ENCODE measurements at places on chromosomes 3 and 15.
A peak's percentile ranks its signal among the peaks of the same experiment; 100 is the strongest.

GRCh38 chr3:14457999-14458398, 55.6 kb downstream of the SLC6A6 start:
- DNase-seq = no peak

DNA sequence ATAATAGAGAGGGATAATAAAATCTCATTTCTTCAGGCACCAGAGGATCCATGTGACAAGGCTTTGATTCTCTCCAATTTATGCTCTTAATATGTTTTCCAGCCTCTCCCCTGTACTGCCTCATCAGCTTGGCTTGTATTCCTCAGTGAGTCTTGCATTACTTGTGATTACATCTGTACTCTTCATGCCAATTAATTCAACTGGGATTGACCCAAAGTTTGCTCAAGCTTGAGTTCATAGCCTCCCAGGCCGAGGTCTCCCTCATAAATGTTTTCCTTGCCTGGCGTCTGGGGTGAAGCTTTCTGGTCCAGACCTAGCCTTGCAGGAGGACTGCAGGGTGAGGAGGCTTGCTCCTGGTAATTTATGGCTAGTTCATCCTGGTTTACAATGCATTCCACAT, 146.9 kb downstream of the CHST2 start:
- no peak for DNase-seq

- DNase-seq = no peak
Observed at GRCh38 chr3:99188936-99189335, 287.4 kb upstream of the DCBLD2 start.

- no peak for DNase-seq
Observed at GRCh38 chr15:27324886-27325615, 354.1 kb downstream of the GABRG3 start.

GRCh38 chr15:73630921-73631362, 2.2 kb downstream of the NPTN start:
- no peak for DNase-seq

DNA sequence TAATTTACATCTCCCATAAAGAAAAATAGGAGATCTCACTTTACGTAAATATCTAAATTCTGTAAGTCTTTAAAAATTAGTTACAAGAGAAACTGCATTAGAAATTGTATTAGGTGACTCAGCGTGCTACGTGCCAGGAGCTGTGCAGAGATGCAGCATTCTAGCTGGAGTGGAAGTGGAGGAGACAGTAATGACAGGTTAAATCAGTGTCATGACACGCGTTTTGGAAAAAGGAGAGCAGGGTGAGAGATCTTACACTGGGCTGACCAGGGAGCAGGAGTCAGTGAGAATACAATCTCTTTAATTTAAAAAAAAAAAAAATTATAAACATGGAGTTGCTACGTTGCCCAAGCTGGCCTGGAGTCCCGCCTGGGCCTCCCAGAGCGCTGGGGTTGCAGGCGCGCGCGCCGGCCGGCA, 635 bp downstream of the TUBGCP5 start:
- DNase-seq = no peak

DNA sequence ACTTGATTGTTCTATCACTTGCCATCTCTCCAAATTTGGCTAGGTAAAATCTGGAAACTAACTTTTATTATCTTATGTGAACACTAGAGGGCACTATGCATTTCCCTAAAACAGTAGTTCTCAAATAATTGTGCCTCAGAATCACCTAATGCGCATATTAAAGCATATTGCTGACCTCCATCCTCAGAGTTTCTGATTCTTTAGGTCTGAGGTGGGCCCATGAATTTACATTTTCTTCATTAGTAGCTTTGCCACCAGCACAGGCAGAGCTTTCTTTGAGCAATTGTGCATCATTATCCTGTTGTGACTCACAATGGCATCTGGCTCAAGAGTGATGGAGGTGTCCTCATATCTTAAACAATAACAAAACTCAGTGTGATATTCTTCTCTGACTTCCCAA, 17.5 kb upstream of the BCHE start:
- no peak for DNase-seq

- no peak for DNase-seq
Observed at GRCh38 chr3:191391861-191392808, 61.8 kb upstream of the UTS2B start.

GRCh38 chr15:75104804-75105557, 81.6 kb downstream of the PPCDC start:
- peak; percentile 84 for DNase-seq

DNA sequence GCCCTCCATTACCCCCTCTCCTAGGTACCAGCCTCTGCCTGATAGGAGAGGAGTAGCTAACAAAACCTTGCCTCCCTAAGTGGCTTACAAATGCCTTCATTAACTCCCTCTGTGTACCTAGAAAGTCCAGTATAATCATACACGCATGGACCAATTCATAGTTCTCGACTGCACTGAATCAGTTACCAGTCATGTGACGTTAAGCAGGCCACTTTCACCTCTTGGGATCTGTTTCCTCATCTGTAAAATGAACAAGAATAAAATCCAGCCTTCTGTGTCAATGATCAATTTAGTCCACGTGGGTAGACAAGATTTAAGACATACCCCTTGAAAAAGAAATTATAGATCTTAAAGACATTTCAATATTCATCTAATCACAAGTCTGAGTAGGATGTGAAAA, 72.2 kb downstream of the TRIM69 start:
- no peak for DNase-seq

DNA sequence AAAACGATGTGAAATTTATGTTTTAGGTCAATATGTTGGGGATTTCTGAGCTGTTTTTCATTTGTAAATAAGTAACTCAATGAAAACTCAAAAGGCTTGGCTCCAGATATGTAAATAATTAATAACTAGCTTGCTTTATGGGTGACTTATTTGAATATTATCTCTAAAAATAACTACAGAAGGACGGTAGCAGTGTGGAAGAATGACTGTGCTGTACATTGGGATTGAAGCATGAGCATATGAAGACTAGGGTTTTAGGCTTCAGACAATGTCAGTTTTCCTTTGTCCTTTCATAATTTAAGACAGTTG, 343.9 kb downstream of the GRM7 start:
- no peak for DNase-seq

DNA sequence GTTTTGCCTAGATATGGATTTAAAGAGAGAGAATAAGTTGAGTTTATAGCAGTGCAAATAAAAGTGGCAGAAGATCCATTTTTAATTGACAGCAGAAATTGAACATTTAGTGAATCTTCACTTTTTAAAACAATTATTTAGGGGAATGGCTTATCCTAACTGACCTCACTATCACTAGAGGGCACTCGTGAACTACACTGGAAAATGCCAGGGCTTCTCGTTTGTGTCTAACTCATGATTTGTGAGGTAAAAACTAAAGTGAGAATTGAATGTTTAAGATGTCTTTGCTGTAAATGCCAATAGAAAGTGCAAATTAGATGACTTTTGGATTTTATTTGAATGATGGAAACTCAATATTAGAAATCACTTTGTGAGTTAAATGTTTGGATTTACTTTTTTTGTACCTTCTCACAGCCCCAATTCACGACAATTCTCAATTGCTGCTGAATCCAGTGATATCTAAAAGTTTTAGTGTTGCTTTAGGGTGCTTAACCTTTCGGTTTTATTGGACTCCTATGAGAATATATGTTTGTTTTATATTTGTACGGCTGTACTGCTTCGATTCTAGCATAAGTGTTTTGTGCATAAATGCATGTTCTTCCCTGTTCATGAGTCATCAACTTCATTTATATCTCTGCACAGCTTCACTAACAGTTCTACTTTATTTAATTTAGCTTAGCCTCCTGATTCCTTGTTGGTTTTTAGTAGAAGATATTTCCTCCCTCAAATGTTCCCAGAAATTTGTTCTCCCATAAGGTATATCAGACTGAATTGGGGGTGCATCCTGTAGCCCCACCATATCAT, 462.1 kb downstream of the MFSD1 start:
- DNase-seq = no peak

DNA sequence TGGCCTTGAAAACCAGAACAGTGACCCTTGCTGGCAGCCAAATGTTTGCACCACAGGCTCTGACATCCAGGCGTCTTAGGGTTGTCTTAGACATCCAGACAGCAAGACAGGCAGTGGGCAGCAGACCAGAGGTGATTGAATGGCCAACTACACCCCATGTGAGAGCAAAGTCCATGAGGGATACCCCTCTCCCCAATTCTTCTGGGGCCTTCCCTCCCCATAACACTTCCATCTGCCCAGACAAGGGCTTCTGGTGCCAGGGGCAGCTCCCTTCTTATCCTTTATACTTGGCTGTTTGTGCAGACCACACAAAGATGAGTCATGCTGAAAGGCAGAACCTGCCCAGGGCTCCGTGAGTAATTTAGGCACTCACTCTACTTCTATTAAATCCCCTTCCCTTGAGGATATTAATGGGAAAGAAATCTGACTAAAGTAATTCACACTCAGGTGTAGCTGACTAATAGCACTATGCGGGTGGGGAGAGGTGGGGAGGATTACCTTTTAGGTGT, 257.9 kb downstream of the UACA start:
- DNase-seq = peak; percentile 48

- no peak for DNase-seq
Observed at GRCh38 chr3:133836497-133837158, 31.0 kb downstream of the SRPRB start.

DNA sequence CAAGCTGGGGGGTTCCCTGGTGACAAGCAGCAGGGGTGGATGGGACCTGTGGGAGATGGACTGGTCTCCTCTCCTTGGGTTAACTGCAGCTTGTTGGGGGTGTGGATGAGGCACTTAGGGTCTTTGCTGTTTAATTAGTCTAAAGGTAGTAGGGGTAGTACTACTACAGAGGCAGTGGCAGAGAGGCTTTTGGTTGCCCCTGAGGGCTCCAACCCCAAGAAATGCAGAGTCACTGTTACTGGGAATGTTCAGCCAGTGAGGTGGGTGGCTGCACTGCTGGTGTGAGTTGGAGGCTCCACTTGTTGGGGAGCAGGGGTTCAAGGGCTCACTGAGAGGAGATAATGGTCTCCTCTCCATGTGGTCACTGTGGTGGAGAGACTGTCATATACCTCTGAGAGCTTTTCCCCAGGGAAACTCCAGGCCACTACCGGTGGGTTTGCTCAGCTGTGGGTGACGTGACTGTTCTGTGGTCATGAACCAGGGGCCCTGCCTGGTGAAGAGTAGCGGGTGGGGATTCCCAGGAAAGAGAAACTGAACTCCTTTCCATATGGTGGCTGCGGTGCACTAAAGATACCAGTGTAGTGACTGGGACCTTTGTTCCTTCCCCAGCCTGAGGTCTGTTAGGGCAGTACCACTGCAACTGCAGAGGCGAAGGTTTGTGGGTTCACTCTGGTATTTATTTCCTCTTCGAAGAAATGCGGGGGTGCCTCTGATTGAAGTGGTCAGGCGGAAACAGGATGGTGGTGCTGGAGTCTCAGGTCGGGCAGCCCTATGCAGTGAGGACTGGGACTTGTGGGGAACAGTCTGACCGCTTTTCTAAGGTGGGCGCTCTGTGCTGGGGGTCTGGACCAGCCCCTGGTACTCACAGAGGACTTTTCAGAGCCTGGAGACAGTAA, 68.9 kb upstream of the TNFSF10 start:
- peak; percentile 92 for DNase-seq

DNA sequence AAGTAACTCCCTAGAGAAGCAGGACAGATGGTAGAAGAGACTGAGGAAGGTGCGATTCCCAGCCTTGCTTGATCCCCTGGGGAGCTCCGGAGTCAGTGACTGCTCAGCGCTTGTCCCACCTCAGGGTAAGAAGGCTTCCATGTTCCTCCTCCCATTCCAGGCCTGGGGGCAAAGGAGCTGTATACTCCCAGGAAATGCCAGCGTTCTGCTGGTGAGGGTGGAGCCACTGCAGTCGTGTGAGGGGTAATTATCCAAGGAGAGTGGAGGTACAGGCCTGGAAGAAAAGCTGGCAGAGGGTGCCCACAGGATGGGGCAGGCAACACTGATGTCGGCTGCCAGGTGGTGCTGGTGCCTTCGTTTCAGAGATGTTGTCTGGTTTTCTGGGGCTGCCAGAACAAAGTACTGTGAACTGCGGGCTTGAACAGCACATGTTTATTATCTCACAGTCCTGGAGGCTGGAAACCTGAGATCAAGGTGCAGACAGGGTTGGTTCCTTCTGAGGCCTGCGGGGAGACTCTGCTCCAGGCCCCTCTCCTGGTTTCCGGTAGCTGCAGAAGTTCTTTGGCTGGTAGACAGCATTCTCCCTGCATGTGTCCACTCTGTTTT, 12.1 kb upstream of the APBA2 start:
- DNase-seq = no peak

- no peak for DNase-seq
Observed at GRCh38 chr3:185327062-185327461, 35.9 kb upstream of the MAP3K13 start.

DNA sequence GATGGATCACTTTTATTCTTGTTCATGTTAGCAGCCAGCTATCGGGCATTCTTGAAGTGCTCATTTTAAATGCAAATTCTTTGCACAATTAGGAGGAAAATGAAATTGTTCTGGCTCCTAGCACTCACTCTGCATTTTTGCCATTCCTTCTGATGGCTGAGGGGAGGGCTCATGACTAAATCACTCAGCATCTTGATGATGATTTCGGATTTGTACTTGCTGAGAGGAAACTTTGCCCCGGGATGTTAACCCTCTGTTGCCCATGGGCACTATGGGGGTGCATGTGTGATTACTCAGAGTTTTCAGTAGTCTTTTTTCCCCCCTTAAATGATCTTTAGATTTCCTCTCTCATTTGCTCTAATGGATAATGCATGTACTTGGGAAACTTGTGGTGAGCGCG, 299.6 kb upstream of the C2CD4B start:
- DNase-seq = no peak

- DNase-seq = no peak
Observed at GRCh38 chr3:20576228-20576627, 390.2 kb upstream of the SGO1 start.

- no peak for DNase-seq
Observed at GRCh38 chr15:38176155-38176554, 76.5 kb upstream of the SPRED1 start.

DNA sequence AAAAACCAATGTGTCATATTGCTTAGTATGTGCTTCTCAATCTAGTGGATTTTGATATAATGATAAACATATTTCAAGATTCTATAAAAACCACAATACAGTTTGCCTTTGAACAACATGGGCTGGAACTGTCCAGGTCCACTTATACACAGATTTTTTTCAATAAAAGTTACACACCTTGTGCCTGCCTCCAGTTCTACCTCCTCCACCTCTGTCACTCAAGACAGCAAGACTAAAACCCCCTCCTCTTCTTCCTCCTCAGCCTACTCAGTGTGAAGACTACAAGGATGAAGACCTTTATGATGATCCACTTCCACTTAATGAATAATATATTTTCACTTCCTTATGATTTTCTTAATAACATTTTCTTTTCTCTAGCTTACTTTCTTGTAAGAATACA, 5.7 kb downstream of the SETD2 start:
- DNase-seq = no peak

DNA sequence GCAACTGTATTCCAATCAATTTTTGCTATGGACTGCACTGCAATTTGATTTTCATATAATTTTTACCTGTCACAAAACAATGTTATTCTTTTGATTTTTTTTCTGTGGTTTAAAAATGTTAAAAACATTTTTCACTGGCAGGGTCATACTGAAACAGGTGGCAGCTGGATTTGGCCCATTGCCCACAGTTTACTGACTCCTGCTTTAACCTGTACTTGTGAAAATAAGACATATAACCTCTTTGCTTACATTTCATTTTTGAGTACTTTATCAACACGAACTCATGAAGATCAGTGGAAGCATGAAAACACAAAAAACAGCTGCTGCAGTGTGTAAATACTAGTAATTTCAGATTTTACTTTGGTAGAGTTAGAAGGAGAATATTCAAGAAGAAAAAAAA, 313.1 kb downstream of the WDR72 start:
- no peak for DNase-seq

- DNase-seq = no peak
Observed at GRCh38 chr3:127587876-127588275, 2.7 kb downstream of the TPRA1 start.

GRCh38 chr15:101539930-101540329, 50.4 kb upstream of the PCSK6 start:
- no peak for DNase-seq

- no peak for DNase-seq
Observed at GRCh38 chr3:139222100-139222657, 121.6 kb upstream of the MRPS22 start.
